Stimulated activated CD4-positive, alpha-beta T cell treated with anti-CD3 and anti-CD28 coated beads, Interleukin-15, amount 100 ng/mL, for 1 hour (primary cell): ENCODE measurements at places on chromosomes 13 and 19.

DNA sequence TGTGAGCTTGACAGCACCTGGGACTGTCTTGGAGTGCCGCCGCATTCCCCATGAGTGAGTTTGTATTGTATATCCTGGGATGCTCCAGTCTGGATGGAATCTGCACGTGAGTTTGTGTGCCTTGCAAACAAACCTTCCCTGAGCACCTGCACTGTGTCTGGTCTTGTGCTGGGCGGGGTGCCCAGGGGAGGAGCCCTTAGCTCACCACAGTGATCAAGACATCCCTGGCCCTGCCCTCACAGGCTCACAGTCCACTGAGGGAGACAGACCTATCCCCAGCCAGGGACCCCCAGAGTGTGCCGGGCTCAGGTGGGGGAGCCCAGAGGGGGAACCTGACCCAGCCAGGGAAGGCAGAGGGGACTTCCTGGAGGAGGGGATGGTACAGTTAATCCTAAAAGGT is 1.7 kb upstream of the BCAM start:
- DNase-seq = no peak

- no peak for DNase-seq
Observed at GRCh38 chr19:295687-296370, 4.6 kb upstream of the PLPP2 start.

DNA sequence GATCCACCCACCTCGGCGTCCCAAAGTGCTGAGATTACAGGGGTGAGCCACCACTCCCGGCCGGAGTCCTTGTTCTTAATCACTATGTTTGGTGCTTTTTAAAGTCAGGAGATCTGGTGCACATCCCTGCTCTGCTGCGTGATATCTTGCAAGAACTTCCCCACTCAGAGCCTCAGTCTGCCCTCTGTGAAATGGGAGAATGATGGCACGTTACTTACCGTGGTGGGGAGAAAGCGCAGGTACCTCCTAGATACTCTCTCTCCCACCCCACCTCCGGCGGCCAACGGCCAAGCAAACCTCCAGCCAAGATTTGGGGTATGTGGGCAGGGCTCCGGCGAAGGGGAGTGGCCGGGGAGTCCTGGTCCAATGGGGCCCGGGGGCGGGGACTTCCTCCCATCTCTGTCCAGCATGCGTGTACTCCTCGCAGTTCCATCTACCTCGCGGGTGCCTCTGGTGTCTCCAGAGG is at the start of gene RYR1:
Gene RYR1, plus strand, starts transcription at position 424 of the 466 bp plus-strand sequence. CDS start 139 bp downstream, outside the sequence.
- no peak for DNase-seq

DNA sequence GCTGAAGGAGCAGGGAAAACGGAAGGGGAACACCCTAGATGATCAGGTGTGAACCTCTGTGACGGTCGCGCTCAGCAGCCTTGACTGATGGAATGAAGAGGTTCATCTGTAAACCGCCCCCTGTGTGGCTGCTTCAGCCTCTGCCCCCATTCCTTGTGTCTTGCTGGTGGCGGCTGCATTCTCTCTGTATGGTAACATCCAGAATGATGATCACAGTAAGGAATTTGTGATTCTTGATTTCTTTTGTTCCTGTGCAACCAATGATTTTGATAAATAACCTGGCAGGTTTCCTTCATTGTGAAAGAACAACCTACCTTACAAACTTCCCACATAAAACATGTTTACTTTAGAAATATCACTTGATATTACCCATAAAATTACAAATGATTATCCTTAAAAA is 118.7 kb upstream of the MCF2L start:
- DNase-seq = no peak

- DNase-seq = no peak
Observed at GRCh38 chr19:17091758-17092333, 16.3 kb downstream of the MYO9B start.

- DNase-seq = no peak
Observed at GRCh38 chr13:30685987-30686386, 49.4 kb upstream of the ALOX5AP start.

DNA sequence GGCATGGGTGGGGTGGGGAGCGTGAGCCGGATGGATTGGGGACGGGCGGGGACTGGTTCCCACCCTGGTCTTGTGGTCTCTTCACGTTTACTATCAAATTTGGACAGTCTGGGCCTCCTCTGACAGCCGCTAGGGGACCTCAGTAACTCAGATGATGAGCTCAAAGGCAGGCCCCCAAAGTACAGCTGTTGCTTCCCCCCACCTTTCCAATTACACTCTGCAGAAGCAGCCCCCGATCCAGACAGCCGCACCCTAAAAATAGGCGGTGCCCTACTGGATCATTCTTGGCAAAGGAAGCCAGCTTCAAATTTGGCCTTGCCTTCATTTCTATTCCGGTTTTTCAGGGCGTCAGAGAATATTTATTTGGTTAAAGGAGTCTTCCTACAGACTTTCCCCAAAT is 1.9 kb upstream of the FOXO1 start:
- DNase-seq = no peak

- DNase-seq = peak; percentile 74
Observed at GRCh38 chr19:11535792-11536595, 2.7 kb upstream of the CNN1 start.

DNA sequence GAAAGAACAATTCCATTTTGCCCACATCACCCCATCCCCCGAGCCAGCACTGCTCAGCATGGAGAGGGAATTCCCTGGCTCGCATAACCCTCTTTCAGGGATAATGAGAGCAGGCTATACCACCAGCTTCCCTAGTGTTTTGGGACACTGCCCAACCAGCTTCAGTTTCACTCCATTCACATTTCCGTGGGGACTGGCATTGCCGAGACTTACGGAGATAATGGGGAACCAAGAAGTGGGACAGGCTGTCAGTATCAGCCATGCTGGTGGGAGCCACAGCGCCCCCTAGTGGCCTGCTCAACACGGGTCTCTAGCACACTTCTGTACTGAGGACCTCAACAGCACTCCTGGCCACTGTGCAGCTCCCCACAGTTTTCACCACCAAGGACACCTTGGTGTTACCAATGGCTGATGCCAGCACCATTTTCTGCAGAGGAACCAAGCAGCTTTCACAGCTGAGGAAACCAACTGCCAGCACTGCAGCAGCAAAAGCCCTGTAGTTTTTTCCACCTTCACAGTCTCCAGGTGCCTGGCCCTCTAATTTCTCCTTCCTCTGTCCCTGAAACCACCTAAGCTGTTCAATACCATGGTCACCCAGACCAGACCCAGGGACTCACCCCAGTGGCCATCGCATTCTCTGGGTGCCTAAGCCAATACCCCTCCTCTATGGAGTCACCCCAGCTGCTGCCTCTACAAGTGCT is 23.7 kb downstream of the SLC6A16 start:
- DNase-seq = peak; percentile 54

DNA sequence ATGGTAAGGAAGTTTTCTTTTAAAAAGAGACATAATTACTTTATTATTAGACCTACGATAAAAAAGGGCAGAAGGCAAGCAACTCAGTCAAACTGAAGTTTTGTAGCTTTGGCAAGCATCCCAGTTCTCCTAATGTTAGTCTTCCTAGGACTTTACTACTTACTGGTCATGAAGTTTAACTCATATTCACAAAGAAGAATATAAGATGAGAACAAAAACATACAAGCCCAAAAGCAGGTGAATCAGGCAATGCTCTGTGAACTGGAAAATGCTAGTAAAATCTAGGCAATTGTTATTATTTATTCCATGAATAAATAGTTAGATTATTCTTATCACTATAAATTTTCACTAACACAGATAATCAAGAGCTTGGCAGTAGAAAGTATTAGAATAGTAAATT is 85.0 kb downstream of the MIPEP start:
- DNase-seq = no peak

- DNase-seq = no peak
Observed at GRCh38 chr13:32783067-32783466, 196.8 kb downstream of the PDS5B start.

- DNase-seq = no peak
Observed at GRCh38 chr13:105702441-105702840, 833.0 kb downstream of the EFNB2 start.

DNA sequence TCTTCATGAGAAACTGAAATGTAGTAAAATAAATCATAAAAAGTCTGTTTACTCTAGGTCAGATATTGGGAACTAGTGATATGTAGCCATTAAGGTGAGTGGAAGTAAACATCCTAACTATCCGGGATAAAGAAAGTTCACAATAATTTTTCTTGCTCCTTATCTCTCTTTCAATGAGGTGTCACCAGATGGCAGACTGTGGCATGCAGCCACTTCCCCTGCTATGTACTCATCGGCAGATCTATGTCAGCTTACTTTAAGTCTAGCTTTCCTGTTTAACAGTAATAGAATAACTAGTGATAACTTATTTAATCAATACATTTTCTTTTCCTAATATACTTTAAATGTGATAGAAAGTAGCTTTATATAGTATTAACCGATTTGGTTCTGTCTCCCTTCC is 181.9 kb downstream of the NDFIP2 start:
- DNase-seq = no peak

DNA sequence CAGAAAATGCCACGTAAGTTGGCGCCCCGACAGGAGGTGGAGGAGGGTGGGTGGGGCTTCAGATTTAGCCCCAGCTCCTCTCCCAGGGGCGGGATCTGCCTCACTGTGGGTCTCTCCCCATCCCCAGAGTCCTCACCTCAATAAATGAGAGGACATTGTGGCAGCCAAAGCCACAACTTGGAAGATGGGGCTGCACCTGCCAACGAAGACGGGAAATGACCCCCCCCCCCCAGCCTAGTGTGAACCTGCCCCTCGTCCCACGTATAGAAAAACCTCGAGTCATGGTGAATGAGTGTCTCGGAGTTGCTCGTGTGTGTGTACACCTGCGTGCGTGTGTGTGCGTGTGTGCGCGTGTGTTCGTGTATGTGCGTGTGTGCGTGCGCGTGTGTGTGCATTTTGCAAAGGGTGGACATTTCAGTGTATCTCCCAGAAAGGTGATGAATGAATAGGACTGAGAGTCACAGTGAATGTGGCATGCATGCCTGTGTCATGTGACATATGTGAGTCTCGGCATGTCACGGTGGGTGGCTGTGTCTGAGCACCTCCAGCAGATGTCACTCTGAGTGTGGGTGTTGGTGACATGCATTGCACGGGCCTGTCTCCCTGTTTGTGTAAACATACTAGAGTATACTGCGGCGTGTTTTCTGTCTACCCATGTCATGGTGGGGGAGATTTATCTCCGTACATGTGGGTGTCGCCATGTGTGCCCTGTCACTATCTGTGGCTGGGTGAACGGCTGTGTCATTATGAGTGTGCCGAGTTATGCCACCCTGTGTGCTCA is 1.5 kb upstream of the TRAPPC5 start:
- peak; percentile 48 for DNase-seq

DNA sequence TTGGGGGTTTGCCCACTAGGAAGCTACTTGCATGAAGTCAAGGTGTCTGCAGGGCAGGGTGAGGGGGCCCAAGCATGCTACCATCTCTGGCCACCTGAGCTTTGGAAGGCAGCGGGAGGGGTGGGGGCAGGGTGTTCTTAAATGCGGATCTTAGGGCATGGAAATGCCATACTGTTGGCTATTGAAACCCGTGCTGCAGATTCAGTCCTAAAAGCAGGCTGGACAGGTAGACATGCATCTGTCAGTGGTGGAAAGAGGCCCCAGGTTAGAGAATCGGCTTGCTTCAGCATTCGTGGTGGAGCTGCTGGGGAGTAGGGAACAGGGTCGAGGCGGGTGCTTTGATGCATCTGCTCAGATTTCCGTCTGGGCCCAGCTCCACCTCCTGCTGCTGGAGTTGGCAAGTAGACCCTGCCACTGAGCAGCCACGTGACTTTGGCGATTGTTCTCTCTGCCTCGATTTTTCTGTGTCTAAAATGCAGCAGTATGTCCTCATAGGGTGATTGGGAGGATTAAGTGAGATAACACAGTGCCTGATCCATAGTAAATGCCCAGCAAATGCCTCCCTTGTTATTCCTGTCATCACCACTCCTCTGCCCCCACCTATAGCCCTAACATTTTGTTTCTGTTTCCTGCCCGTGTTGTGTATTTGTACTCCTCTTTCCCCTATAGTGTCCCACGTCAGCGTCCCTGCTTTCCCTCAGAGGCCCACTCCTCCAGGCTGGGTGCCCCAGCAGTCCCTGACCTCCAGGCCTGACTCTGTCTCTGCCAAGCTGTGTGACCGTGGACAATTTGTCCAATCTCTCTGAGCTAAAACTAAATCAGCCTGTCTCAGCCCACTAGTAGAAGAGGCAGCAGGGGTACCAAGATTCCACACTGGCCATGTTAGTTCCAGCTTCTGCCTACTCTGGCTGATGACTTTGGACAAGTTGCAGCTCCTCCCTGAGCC is 5.8 kb downstream of the PPP1R37 start:
- no peak for DNase-seq

GRCh38 chr13:73325723-73326558 is 267.1 kb downstream of the KLF5 start:
- no peak for DNase-seq

DNA sequence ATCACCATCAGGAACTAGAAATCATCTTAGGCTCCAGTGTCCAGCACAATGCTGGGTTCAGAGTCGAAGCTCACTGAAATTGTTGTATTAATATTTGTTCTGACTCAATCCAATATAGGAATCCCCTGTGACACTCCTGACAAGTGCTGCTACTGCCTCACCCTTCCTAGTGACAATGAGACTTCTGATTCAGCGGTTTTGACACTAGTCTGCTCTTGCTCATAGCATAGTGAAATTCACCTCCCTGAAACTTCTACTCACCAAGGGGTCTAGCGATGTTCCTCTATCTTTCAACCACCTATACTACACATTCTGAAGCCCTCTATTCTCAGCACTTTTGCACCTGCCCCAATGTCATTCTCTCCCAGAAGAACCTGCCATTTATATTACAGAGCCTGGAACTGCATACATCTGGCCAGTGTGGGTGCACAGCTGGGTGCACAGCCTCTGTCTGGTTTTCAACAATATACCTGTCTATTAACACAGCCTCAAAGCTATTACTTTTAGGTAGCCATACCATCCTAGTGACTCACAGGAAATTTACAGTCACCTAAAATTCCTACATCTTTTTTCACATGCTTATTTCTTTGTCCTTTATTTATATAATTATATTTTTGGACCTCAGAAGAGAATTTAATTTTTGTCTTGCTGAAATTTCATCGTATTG is 88.3 kb downstream of the DOCK9 start:
- no peak for DNase-seq

GRCh38 chr13:91134803-91135184 is 212.7 kb upstream of the MIR17HG start:
- DNase-seq = no peak

DNA sequence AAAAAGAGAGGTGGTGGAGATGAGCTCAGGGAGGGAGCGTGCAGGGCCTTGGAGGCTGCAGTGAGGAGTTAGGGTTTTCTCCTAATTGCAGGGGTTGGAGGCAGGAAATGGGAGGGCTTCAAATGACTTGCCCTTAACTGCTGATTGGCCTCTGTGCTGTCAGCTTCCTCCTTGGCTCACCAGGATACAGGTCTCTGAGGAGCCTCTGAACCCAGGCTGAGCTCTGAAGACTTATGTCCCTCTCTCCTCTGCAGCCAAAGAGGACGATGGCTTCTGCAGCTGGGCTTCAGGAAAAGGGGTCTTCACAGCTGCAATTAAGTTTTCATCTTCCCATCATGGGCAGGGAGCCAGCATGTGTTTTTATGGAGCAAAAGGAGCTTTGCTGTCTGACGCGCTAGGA is 6.7 kb upstream of the RANBP3 start:
- DNase-seq = no peak

DNA sequence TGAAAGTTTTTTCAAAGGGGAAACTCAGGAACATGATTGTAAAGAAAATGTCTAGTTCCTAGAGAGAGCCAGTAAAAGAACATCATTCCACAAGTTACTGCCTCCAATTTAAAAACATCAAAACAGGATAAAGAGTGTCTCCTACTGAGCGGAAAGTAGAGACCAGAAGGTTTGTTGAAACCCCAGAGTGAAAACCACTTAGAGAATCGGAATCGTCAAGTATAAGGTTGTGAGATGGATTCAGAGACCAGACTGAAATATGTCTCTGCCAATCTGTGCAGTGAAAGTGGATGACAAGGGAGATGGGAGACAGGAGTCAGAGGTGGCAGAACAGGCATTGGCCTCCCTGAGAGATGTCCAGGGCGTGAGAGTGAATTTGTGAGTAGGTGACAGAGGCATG is 133.4 kb downstream of the GPC6 start:
- DNase-seq = no peak
